ENCODE measurements at places on chromosomes 12 and 14.

GRCh38 chr12:7927470-7927869 lies 8.5 kb downstream of the SLC2A3 start:
- DNase-seq, result no peak

- DNase-seq, result no peak
These were observed 57.9 kb downstream of the RFLNA start for GRCh38 chr12:124352839-124353238.

DNA sequence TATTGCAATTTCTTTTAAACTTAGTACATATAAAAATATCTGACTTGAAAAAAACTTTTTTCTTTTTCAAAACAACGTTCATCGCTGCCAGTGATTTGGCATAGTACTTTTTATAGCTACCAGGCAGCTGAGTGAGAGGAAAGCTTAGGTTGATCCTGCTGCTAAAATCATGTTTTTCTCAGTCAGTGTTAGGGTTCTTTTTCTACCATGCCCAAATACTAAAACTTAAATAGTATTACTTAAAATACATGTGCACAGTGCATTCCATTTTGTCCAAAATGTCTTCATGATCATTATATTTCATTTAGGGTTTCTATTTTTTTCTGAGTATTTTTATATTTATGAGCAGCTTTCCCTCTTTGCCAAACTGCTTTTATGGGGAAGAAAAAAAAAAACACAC lies 123.8 kb downstream of the PDZRN4 start:
- DNase-seq, result no peak

GRCh38 chr14:81408595-81408994 lies 8.5 kb upstream of the STON2 start:
- DNase-seq, result no peak

DNA sequence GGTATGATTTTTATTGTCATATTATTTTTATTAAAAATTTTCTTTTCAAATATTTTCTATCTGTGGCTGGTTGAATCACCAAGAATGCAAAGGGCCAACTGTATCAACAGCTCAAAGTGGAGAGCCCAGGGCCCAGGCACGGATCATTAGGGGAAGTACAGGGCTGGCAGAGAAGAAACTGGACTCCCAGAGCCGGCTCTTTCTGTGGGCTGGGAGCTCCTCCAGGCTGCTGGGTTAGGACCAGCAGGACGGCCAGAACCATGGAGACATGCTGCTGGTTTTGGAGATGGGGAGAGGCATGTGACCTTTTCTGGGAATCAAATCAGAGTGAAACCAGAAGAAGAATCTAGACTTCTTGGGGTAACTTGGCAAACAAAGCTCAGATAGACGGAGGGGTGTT lies 220.5 kb downstream of the CACNA1C start:
- DNase-seq, result no peak

- DNase-seq, result peak; percentile 9
These were observed 515.4 kb downstream of the FUT8 start for GRCh38 chr14:65927931-65928356.

- DNase-seq, result peak; percentile 74
These were observed 2.4 kb downstream of the ANKRD13A start for GRCh38 chr12:110001596-110001995.

GRCh38 chr14:23570806-23571483 lies 3.4 kb upstream of the AP1G2 start:
- DNase-seq, result no peak

GRCh38 chr14:100488057-100488456 lies 99.2 kb downstream of the BEGAIN start:
- no peak for DNase-seq

DNA sequence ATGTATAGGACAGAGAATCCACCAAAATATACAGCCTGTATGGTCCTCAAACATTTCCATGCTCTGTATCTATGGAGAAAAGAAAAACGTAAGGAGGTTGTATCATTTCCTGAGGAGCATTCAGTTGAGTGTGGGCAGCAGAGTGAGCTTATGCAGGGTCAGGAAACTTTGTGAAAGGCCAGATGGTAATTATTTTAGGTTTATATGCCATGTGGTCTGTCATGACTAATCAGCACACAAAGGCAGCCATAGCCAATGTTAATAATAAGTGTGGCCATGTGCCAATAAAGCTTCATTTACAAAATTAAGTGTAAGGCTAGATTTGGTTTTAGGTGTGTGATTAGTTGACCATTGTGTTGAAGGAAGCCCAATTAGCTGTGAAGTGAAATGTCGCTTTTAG lies 33.2 kb upstream of the A2M start:
- DNase-seq, result no peak

DNA sequence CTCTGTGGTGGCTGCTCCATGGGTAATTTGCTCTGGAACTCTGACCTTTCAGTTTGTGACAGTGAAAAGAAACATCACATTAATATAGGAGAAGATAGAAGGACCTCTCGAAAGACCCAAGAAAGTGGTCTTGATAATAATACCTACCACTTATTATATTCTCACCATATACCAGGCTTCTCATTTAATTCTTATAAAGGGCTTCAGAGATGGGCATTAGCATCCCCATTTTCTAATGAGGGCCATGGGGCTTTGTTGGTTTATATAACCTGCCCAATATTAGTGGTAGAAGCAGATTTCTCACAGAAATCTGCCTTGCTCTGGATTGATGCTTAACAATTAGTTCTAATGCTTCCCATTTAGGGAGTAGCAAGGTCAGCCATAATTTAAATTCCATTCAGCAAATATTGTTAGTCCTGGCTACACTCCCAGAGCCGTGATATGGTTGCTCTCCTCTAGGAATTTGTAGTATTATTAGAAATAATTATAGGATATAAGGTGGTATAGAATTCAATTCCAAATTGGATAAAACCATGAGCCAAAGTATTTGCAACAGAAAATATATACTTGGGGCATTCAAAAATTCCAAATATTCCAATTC lies 7.4 kb upstream of the AMIGO2 start:
- no peak for DNase-seq

DNA sequence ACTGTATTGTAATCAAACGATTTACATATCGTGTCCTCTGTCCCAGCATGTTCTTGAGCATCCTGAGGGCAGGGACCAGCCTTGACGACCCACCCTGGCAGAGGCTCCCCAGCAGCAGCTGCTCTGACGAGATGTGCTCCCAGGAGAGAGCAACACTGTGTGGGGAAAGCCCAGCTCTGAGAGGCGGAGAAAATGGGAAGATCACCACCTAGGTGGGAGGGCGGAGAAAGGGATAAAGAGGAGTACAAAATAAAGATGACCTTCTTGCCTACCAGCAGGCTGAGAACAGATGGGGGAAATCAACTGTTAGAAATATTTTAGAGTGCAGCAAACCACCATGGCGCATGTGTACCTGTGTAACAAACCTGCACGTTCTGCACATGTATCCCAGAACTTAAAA lies 71.5 kb upstream of the CAPRIN2 start:
- DNase-seq, result no peak

DNA sequence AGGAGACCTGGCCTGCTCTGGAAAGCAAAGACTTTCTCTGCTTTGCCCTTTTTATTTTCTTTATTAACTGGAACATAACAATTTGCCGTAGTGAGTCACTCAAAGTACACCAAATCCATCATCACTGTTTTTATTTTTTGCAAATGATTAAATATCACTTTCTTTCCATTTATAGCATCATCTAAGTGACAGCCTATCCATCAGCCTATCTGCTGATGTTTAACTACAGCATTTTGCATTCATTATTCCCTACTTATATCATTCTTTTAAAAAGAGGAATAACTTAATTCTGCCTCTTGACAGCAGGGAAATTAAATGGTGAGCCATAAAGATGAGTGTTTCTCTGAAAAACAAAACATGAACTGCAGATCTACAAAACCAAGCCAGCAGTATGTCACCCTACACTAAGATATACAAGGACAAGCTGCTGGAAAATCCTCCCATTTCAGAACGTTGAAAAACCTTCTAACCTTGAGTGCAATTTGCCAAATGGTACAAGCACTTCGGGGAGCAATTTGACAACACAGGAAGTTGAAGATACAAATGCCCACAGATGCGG lies 821.3 kb upstream of the TMEM132C start:
- no peak for DNase-seq

GRCh38 chr12:20000229-20000849 lies 368.0 kb upstream of the PDE3A start:
- DNase-seq, result no peak

DNA sequence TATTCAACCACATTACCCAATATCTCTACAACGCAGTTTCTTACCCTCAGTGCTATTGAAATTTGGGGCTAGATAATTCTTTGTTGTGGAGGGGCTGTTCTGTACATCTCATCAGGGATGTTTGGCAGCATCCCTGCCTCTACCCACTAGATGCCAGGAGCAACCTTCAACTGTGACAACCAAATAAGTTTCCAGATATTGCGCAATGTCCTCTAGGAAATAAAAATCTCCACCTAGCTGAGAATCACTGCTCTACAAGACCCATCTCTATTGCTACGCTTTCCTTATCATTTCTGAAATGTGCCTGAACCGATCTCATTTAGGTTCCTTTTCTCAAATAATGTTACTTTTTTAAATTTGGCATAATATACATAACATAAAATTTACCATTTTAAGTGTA lies 155.2 kb upstream of the G2E3 start:
- DNase-seq, result no peak

GRCh38 chr14:100307766-100308426 lies 1.7 kb upstream of the SLC25A29 start:
- DNase-seq, result no peak

GRCh38 chr14:23175823-23176222 lies 7.6 kb downstream of the SLC7A8 start:
- peak; percentile 13 for DNase-seq

DNA sequence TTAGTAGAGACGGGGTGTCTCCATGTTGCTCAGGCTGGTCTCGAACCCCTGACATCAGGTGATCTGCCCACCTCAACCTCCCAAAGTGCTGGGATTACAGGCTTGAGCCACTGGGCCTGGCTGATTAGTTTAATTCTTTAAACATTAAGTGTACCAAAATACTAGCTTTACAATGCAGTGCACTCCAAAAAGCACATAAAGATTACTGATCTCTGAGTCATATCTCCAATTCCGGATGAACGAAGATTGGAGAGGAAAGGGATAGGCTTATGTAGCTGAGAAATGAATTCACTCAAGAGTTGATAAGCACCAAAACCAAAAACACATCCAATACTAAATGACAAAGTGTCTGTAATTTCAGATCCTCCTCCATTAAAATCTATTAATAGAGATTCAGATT lies 15.1 kb downstream of the NAV3 start:
- DNase-seq, result peak; percentile 82

DNA sequence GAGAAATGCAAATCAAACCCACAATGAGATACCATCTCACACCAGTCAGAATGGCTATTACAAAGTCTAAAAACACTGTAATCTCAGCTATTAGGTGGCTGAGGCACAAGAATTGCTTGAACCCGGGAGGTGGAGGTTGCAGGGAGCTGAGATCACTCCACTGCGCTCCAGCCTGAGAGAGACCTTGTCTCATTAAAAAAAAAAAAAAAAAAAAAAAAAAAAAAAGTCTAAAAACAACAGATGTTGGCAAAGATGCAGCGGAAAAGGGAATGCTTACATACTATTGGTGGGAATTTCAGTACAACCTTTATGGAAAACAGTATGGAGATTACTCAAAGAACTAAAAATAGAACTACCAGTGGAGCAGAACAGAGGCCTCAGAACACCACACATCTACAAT lies 19.0 kb upstream of the ATF7 start:
- no peak for DNase-seq

- DNase-seq, result no peak
These were observed 38.0 kb upstream of the DHRS4 start for GRCh38 chr14:23915559-23915958.

DNA sequence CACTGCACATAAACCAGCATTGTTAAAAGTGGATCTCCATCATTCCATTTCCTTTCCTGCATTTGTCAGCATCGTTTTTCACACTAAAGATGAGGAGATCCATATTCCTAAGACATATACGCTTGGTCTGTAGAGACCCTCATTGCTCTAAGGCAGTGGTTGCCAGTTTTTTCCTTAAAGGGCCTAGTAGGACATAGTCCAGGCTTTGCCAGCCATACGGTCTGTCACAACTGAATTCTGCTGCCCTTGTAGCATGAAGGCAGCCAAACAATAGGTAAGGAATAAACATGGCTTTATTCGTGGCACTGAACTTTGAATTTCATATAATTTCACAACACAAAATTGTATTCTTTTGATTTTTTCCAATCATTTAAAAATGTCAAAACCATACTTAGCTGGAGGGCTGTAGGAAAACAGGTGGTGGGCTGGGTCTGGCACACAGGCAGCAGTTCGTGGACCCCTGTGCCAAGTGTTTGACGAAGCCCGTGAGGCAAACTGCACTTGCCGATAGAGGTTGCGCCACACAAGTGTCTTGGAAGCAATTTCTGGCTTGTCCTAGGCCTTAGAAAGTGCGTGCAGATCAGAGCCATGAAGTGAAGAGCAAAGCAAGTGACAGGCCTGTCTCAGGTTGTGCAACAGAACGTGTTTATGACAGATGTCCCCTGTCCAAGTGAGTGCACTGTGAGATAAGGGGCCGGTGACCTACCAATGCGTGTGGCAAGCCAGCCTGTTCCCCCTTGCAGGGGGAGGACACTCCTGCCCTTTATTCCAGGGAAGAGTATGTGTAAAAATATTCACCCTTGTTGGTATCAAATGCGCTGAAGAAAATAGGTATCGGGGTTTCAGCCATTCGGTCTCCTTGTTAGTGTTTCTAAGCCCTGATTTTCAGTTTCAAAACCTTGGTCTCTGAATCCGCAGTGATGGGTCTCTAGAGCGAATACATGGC lies 916 bp upstream of the CHPT1 start:
- DNase-seq, result no peak

DNA sequence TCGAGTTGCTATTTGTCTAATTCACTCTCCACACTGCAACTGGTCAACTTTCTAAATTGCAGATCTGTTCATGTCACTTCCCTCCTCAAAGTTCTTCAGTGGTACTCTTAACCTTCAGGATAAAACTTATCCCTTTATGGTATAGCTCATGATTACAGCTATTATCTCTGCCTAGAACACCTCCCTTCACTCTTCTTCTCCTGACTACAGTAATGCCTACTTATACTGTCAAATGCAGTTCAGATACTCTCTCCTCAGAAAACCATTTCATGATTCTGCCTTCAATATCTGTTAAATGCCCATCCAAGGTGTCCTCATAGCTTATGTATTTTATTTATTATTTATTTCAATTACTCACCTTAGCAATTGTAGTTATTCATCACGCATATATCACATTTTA lies 85.5 kb downstream of the FAR2 start:
- DNase-seq, result no peak

- DNase-seq, result no peak
These were observed 27.5 kb upstream of the GSG1 start for GRCh38 chr12:13130981-13131380.

DNA sequence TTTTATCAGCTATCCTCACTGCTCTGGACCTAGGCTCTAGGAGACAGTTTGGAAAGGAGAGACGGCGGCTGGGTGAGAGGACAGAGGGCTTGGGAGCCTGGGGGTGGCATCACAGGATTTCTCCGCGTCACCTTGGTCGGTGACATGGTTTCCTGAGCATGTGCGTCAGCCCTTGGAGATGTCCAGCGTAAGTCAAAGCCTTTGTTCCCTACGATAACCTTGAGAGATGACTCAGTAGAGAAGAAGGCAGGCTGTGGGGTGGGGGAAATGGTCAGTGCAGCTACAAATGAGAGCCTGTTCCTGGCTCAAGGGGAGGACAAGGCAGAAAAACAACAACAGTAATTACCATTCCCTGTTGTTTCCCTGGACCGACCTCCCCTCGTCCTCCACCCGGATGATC lies 90.2 kb upstream of the TBX3 start:
- peak; percentile 76 for DNase-seq

GRCh38 chr14:52590318-52590717 lies 37.7 kb downstream of the GPR137C start:
- no peak for DNase-seq

GRCh38 chr14:85291731-85292130 lies 238.2 kb upstream of the FLRT2 start:
- DNase-seq, result no peak

- DNase-seq, result no peak
These were observed 34.9 kb downstream of the SH2B3 start for GRCh38 chr12:111440631-111441030.
